ELR (cell line): ENCODE measurements at places on chromosomes 5 and 9.

DNA sequence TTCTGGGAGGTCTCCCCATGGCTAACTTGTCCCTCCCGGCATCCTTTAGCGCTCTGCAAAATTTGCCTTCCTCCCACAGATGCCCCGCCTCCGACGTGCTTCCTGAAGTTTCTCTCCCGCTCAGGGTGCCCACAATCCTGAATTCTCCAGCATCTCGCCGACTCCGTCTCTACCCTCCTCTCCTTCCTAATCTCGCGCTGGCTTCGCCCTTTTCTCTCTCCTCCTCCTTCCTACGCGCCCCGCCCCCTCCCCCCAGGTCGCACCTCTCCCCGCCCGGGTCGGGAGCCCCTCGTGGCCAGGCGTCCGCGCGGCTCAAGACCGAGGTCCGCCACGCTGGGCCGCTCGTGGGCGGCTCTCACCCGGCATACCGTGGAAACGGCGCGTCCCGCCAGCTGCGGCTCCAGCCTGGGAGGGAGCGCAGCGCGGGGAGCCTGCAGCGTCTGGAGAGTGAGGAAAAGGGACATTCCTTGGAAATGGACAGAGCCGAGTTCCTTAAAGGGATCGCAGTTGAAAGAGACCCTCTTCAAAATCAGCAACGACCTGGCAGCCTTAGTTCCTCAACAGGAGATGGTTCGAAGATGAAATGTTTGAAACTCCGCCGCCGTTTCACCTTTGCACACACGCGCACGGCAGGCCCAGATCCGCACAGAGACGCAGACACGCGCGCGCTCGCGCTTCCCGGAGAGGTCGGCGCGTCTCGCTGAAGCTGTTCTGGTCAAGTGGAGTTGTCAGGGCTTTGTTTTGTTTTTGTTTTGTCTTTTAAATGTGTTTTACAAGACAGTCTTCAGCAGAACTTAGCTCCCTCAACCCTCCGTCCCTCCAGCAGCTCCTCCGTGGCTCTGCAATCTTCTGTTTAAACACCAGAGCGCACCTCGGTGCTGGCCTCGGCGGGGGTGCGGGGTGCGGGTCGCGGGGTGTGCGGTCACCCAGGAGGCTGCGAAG is 5.0 kb upstream of the IRX2 start:
- peak; percentile 75 for DNase-seq

- DNase-seq, result peak; percentile 49
Observed at GRCh38 chr9:6955251-6955921, 197.6 kb downstream of the KDM4C start.

DNA sequence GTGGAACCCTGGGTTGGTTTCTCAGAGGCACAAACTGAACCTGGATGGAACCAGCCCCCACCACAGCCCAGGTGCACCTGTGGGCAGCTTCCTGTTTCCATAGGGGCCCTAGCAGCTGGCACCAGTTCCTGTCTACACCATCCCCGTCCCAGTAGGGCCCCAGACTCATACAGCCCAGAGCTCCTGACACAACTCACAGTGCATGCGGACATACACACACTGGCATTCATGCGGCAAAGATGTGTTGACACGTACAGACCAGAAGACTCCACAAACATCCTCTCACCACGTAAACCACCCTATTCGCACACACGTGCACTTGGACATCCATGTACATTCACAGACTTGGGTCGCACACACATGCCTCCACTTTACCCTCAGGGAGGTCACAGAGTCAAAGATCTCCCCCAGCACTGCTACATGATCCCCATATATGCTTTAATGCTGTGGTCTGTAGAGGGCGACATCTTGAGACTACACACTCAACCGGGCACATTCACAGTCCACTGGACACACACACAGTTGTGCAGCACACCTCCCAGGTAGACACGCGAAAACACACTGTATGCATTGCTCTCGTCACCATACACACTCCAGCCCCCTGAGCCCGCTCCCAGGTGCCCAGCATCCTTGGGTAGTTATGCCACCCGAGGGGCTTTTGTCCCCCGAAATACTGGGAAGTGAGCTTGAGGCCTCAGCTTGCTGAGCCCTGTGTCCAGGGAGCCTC is 22.4 kb downstream of the CXXC5 start:
- no peak for DNase-seq

DNA sequence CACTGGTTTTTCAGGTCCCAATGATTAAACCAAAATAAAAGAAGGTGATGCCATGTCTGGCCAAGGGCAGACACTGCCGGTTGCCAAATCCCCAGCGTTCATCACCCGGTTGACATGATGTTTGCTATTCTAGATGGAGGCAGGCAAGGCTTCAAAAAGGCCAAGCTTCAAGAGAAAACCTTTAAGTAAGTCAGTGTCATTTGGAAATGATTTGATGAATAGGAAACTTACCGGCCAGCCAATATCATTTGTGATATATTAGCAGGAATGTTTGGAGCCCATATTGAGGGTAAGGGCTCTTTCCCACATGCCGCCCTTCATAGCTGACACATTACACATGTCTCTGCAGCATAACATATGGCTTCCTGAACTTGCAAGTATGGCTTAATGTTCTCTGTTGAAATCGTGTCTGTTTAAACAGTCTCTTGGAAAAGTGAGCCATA is 89.5 kb upstream of the TTC23L start:
- peak; percentile 17 for DNase-seq

- DNase-seq, result peak; percentile 69
Observed at GRCh38 chr9:32486839-32487562, 39.0 kb downstream of the RIGI start.

- DNase-seq, result no peak
Observed at GRCh38 chr9:116416421-116416820, 262.8 kb downstream of the PAPPA start.

DNA sequence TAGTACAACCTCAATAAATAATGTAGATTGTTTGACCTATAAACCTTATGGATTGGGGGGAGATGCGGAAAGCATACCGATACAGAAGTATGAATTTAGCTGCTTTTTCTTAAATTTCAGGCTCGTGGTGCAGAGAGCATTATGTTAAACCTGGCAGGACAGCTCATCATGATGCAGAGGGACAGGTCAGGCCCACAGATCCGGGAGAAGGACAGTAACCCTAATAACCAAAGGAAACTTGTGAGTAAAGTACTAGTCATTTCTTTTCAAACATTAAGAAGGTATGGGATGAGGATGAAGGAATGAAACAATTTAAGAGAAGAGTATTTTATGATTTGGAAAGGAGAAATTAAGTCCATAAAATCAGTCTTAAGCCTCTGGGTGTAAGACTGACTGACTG is 70.5 kb downstream of the ERMP1 start:
- DNase-seq, result peak; percentile 68

GRCh38 chr5:43042176-43042625 is 2.1 kb upstream of the ANXA2R start:
- DNase-seq, result peak; percentile 85

GRCh38 chr5:169036079-169036805 is 264.7 kb downstream of the SLIT3 start:
- no peak for DNase-seq

DNA sequence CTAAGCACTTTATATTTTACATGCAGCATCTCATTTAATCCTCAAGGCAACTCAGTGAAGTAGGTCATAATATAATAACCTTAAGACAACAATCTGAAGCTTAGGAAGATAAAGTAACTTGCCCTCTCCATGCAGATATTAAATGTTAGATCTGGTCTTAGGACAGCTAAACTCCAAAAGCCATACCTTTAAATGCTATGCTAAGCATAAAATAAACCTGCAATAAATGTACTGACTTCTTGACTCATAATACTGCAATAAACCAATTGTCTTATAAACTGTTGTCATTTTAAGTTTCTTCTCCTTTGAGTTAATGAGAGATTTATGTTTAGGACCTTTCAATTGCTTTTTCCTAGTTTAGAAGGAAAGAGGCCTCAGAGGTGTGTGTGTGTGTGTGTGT is 102.2 kb upstream of the MIER3 start:
- no peak for DNase-seq

DNA sequence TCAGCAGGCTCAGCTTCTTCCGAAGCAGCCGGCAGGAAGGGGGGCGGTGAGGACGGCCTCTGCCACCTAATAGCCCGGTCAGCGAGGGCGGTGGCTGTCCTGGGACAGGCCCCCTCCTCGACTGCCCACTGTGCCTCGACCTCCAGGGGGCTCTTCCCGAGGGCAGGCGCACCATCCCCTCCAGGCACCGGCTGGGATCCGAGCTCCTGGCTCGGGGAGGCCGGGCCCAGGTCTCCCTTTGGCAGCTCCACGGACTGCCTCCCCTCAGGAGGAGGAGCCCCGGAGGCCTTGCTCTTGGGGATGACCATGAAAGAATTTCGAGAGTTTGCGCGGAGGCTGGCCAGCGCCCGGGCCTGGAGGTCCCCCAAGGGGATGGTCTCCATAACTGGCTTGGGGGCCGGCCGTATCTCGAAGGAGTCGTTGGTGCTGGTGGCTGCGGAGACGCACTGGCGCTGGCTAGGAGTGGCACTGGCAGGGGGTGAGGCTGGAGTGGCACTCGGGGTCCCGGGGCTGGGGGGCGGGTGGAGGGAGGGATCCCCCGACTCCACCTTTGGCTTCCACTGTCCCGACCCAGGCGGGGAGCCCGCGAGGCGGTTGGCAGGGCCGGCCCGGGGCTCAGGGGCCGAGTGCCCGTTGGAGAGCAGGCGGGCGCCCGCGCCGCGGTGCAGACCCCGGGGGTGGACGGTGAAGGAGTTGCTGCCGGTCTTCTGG is 975 bp downstream of the TPRN start:
- DNase-seq, result peak; percentile 40

DNA sequence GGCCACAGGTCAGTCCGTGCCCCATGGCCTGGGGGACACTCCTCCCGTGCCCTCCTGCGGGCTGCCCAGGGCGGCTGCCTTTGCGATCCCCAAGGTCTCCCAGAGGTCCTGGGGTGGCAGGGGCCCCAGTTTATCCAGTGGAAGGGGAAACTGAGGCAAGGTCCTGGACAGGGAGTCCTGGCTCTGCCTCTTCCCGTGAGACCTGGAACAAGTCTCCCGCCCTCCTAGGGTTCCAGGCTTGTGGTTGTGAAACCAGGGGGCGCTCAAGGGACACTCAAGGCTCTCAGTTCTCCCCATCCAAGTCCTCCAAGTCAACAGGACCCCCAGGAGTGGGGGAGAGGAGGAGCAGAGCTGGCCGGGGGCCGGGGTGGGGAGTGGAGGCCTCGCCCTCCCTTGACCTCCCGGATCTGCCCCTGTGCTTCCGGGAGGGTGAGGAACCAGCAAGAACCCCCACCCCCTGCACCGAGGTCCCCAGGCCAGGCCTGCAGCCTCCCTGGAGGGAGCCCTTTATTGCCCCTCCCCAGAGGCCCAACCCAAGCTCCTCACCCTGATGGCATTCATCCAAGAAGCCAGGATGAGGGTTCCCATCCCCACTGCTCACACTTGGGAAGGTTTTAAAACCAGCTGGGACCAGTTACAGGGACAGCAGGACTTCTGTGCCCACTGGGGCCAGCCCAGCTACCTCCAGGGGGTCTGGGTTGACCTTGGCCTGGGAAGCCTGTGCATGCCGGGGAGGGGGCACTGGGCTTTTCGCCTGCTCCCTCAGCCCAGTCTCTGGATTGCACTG is 24.7 kb upstream of the TMEM250 start:
- peak; percentile 50 for DNase-seq

DNA sequence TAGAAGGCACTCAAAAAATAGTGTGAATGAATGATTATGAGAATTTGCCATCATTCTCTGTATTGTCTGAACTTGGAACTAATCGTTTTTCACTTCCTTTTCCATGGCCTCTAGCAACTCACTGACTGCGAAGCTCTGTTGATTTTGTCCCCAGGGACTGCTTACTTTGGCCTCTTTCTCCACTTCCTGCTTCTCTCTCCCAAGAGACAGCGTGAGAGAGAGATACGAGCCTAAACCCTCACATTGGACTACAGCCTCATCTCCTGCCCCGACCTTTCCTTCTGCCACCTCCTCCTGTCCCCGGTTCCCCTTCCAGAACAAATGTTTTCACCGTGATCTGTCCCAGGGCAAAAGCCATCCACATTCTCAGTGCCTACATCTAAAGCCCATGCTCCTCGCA is 300.8 kb upstream of the PANK3 start:
- no peak for DNase-seq

GRCh38 chr5:112554101-112554977 is 135.3 kb upstream of the EPB41L4A start:
- no peak for DNase-seq

GRCh38 chr9:27365707-27366376 is 68.9 kb upstream of the EQTN start:
- DNase-seq, result no peak

DNA sequence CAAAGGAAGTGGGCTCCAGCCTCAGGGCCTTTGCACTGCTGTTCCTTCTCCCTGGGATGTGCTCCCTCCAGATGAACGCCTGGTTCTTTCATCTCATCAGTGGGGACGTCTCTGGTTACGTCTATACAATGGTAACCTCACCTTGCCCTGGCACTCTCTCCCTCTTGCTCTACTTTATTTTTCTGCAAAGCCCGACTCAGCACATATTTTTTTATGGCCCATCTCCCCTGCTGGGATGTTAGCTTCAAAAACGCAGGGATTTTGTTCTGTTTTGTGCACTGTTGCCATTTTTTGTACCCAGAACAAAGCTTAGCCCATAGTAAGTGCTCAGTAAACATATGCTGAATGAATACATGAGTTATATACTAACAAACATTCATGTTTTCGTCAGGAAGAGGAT is 37.5 kb downstream of the PTPN3 start:
- DNase-seq, result no peak

DNA sequence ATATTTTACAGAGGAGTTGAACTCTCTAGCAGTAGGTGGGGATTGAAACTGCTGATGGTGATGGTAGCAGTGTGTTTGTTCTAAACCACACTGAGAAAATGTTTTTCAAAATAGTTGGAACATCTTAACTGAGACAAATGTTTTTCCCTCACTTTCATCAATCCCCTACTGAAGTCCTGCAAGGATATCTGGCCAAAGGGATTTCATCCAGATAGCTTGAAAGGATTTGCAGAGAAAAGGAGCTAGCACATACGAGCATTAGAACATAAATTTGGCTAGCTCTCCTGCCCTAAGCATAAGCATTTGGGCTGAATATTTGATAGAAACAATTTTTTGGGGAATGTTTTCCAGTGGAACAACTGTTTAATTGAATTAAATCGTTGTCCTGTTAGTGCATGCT is 153.9 kb downstream of the CDH9 start:
- DNase-seq, result no peak

GRCh38 chr5:112958093-112959088 is 18.2 kb upstream of the DCP2 start:
- DNase-seq, result peak; percentile 96
